ENCODE measurements at places on chromosomes 11 and 22.
A peak's percentile ranks its signal among the peaks of the same experiment; 100 is the strongest.

DNA sequence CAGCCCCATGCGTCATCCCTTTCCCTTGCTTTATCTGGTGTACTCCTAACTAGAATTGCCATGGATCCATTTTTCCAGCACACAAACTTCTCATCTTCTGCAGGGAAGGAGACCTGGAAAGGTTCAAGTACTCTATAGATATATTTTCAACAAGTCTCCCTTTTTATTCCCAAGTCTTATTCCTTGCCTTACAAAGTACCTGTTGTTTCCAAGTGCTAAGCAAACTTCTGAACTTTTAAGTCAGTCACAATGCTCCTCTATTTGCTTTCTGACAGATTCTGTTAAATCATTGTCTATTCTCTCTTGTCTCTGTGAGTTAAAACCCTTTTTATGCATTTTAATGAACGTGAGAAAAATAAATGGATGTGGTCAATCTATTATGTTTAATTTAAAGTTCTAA lies 20.4 kb downstream of the CCDC73 start:
- DNase-seq = no peak

DNA sequence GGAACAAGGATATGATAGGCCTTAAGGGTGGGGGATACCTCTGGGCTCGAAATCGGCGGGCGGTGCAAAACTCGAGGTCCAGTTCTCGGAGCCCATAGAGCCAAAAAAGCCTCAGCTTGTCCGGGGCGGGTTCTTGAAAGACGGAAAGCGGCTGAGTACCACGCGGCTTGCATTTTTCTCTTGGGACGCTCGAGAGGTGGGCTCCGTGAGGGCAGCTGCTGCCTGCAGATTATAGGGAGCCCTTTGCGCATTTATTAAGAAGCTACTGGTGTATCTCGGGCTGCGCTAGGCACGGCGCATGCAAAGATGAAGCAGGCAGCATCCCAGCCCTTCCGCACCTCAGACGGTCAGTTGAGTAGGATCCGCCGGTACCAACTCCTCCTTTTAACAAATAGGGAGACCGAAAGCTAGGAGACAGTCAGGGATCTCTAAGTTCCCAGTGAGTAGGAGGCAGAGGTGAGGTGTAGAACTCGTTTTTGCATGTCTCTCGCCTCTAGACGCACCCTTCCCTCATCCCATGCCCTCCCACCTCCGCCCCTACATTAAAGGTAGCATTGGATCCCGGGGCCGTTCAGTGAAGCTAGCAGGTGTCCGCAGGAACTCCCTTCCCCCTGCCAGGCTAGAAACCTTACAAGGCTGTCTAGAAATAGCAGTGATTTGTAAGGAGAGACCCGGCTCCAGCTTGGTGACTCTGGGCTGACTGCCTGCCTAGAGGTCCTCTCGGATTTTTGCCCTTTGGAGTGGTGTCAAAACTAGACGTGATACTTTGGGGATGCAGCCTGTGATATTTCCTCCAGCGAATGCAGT lies 768 bp downstream of the LDHA start:
- no peak for DNase-seq

DNA sequence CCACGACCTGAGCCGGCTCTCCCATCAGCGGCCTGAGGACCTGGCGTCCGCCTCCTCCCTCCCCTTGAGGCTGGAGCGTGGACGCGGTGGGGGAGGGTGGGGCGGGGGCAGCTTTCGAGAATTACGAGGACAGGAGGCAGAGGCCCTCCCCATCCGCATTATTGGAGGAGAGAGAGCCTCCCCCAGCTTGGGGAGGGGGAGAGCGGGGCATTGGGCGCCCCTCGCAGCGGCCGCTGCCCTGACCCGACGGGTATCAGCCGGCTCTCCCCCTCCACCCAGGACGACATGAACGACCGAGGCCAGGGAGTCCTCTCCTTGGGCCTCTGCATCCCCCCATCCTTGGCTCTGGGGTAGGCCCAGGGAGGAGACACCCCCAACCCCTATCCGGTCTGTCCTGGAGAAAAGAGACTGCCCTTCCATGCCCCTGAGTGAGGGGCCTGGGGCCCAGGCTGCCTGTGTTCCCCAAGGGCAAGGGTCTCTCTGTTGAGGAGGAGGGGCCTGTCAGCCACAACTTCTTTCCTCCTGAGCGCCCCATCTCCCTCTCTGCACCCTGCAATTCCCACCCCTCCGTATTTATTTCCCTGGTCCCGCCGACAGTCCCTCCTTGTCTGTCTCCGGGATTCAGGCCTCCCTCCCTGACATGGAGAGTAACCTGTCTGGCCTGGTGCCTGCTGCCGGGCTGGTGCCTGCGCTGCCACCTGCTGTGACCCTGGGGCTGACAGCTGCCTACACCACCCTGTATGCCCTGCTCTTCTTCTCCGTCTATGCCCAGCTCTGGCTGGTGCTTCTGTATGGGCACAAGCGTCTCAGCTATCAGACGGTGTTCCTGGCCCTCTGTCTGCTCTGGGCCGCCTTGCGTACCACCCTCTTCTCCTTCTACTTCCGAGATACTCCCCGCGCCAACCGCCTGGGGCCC lies 495 bp downstream of the GPR137 start:
- DNase-seq = no peak

DNA sequence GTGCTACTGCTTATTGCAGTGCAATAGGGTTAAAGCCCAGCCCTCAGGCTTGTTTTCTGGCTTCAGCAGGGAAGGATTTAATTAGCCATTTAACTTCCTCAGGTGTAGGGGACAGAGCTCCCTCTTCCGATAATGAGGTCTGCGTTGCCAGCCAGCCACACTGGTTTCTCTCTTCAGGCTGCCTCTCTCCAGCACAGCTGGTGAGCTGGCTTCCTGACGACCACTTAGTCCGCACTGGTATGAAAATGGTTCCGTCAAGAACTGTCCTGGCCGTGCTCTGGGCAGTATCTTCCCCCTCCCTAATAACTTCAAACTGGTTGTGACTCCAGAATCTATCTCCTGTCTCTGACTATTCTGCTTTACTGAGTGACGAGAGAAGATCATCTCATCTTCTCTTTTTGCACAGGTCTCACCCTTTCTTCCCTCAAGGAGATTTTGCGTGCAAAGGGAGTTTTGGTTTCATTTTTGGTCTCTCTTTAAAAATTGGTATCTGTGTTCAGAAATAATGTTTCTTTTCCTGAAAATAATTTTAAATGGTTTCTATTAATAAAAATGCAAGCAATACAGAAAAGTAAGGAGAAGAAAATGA lies 49.2 kb downstream of the CNTN5 start:
- no peak for DNase-seq

DNA sequence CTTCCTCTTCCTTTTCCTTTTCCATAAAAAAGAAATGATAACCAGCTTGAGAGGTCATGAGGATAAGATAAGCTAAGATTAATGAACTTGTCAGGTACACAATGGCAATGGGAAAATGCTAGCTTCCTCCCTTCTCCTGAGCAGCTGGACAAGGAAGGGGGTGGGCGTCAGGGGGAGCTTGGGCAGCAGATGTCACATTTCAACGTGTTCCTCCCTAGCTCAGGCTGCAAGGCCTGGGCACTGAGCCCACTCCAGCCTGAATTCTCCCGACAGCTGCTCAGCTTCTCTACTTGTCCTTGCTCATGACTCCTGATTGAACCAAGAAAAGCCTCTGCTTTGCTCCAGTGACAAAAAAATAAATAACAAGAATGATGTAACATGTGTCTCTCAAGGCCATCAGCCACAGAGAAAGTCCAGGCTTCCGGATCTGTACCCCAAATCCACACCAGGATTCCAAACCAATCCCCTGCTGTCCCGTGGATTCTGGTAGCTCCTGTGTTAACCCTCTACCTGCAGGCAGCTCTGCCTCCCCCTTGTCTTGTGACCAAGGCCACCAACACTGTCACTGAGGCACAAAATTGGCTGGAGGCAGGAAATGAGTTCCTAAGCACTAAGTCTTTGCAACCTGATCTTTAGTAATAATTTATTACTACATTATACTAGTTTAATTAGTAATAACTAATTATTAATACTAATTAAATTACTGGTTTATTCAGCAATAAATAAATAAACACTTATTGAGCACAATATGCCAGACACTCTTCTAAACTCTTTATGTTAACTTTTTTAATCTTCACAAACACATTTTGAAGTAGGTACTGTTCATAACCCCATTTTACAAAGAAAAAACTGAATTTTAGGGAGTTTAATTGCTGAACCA lies 146.5 kb downstream of the CCDC34 start:
- peak; percentile 40 for DNase-seq

DNA sequence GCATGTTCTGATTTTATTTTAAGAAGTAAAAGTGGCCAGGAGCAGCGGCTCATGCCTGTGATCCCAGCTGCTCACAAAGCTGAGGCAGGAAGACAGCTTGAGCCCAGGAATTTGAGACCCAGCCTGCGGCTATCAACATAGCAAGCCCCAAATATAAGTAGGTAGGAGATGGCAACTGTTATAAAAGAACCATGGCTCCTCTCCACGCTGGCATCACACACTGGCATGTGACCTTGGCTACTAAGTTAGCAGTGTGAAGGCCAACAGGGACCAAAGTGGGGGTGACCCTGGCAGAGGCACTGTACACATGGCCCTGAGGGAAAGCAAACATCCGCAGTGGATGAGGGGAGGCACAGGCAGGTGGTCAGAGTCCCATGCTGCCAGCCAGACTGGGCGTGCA lies 33.0 kb downstream of the TPST2 start:
- DNase-seq = no peak

GRCh38 chr11:132770829-132771530 lies 761.3 kb downstream of the OPCML start:
- no peak for DNase-seq

GRCh38 chr11:2398664-2399355 lies 1.7 kb upstream of the TSSC4 start:
- no peak for DNase-seq

- no peak for DNase-seq
These were observed 524.0 kb upstream of the LRRC4C start for GRCh38 chr11:41983475-41983874.

DNA sequence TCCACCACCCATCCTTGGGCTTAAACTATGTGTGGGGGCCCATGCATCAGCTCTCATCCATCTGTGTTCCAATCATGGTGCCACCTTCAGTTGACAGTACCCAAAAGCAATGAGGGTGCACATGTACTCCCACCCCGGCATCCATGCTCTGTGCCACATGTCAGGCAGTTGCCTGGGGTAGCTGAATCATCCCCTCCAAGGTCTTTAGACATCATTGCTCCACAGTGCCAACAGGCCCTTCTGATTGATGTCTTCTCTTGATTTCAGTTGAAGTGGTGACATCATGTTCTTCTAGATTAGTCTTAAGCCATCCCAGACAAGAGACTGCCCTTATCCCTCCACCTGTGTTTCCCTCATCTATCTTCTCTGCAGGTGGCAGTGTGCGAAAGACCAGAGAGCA lies 42.5 kb downstream of the TMPRSS5 start:
- no peak for DNase-seq

DNA sequence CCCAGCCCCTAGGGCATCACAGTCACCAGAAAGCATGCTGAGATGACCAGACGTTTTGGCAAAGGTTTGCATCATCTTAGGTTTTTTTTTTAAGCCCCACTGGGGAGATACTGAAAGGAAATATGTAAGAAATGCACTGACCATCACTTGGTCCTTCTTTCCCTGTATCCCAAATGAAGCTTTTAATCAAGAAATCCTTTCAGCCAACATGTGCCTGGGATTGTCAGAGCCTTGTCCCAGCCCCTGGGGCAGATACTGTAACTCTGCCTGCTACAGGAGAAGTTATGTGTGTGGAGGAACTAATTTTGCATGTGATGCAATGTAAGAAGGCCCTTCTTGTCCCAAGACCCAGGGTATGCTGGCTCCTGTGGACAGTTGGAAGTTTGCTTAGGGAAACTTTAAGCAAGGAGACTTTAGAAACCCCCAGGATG lies 65.6 kb downstream of the PPFIBP2 start:
- no peak for DNase-seq

GRCh38 chr11:11960687-11961086 lies 47.7 kb downstream of the DKK3 start:
- DNase-seq = no peak

- DNase-seq = no peak
These were observed 15.0 kb downstream of the TUB start for GRCh38 chr11:8095806-8096522.

DNA sequence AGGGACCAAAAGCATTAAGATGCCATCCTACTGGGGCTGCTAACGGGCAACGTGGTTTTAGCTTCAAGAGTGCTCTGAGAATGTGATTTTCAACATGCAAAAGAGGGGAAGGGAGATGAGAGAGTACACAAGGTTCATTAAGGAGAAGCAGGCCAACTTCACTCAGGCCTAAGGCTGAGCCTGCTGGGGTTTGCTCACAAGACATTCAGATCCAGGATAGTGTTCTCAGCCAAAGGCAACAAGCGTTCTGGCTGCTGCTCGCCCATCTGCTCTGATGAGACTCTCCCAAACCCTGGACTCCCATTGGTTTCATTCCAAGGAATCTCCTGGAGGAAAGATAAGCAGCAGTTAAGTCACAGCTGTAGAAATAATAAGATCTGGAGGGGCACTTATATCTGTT lies 23.6 kb upstream of the UPB1 start:
- no peak for DNase-seq

DNA sequence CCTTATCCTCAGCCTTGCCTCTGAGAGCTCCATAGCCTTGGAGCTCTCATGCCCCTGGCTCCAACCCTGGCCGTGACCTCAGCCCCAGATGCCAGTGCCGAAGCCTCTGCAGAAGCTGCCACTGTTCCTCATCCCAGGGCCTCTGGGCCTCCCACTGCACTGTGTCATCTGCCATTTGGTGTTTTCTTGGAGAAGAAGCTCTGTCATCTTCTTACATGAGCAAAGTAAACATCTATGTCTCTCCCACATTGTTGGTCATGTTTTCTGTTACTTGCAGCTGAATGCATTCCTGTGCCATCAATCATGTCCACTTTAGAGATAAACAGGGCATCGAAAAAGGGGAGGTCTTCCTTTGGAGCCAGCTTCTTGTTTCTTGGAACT lies 45.0 kb upstream of the FTH1 start:
- DNase-seq = no peak

GRCh38 chr11:21110415-21110814 lies 441.0 kb downstream of the NELL1 start:
- no peak for DNase-seq

DNA sequence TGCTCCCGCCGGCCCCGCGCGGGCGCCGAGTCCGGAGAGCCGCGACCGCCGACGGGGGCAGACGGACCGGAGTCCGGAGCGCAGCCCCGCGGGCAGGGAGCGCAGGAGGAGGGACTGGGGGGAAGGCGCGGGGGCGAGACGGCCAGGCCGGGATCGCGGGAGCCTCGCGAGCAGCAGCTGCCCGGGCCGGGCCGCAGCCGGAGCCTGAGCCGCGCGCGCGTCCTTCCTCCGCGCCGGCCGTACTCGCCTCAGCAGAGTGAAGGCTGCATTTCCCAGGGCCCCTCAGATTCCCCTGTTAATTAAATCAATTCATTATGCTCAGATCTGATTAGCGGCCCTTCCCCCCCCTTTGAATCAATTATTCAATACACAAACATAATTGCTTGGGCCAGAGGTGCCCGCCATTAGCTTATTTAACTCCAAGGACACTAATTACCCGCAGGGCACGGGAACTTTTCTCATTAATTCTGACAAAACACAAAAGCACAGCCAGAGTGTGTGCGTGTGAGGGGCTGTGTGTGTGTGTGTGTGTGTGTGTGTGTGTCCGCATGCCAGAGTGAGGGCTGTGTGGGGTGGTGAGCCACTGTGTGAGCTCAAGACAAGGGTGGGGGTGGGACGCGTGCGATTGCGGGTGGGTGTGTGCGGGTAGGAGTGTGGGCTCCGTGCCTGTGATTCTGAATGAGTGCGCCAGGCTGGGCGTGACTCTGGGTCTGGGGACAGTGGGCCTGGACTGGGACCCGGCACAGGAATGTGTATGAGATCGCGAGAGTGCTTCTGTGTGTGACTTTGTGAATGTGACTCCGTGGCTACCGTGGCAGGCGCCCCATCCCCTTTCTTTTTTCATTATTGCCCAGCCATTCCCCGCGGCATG lies 5.1 kb upstream of the LMO1 start:
- DNase-seq = peak; percentile 38

- DNase-seq = no peak
These were observed 8.1 kb downstream of the RELA start for GRCh38 chr11:65654375-65655349.

Measured in AG08396 (cell line).